Skin of body (tissue), 3 donors: ENCODE measurements at places on chromosomes 5 and 9. TPM values are rescaled to one million over a fixed set of nuclear protein-coding genes. Genes with fewer than 3 reads are reported as not detected.

- DNase-seq, result no peak
These were observed 53.2 kb upstream of the UBAC1 start for GRCh38 chr9:136014147-136014923.

GRCh38 chr9:82961504-82962125, 101.3 kb downstream of the RASEF start:
- peak; percentile 11 for DNase-seq

DNA sequence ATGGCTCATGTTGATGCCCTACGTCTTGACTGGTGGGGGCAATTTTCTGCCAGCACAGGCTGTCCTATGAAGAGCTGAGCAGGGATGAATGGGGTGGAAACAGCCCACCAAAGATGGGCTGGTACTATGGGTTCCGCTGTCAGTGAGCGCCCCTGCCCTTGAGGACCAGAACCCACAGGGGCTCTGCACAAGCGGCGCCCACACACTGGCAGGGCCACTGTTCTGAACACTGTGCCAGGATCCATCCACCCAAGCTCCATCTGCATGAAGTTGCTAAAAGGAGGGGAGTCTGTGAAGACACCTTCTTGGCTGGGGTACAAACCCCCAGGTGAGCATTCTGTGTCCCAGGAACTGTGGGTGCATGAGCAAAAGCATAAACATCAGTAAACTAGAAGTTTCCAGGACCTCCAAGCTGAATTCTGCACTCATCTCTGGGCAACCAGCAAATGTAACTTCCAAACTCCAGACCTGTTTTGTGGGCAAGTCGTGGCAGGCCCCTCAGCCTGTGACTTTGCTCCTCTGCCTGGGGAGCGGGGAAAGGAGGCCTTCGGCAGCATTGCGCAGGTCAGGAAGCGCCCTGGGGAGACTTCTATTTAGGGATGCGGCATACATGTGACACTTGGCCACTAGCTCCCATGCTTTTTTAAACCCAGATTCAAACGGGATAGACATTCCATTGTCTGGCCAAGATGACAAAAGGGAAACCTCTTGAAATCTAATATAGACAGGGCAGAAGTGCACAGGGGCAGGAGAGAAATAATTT, 48.9 kb downstream of the PTPN3 start:
- no peak for DNase-seq

- DNase-seq, result no peak
These were observed 810 bp downstream of the VPS13A start for GRCh38 chr9:77177894-77178794.

DNA sequence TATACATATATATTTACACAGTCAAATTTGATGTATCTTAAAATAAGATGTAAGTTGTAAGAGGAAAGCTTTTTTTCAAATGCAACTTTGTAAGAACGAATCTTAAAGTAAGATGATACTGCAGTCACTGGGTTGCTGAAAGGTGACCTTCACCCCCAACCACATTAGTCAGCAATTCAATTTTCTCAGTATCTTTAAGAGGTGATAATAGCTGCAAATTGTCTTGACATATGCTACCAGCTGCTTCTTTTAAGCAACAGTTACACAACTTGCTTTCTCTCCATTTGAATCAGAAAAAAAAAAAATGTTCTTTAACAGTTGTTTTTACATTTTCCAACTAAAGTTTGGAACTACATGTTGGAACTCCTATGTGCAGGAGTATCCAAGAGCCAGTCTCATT, 246.6 kb upstream of the CCNG1 start:
- DNase-seq, result no peak

- no peak for DNase-seq
These were observed 35.5 kb downstream of the CDK5RAP2 start for GRCh38 chr9:120544441-120544840.

GRCh38 chr5:158807-159447, 32.4 kb upstream of the LRRC14B start:
- DNase-seq, result no peak

Gene TERT
- not detected for total RNA-seq

Gene OTP
- not detected for total RNA-seq

Gene C1QTNF3
- total RNA-seq, result 34.8 TPM

Gene TGFBR1
- 44.2 TPM for total RNA-seq
